ENCODE measurements at places on chromosomes 2 and 18.

DNA sequence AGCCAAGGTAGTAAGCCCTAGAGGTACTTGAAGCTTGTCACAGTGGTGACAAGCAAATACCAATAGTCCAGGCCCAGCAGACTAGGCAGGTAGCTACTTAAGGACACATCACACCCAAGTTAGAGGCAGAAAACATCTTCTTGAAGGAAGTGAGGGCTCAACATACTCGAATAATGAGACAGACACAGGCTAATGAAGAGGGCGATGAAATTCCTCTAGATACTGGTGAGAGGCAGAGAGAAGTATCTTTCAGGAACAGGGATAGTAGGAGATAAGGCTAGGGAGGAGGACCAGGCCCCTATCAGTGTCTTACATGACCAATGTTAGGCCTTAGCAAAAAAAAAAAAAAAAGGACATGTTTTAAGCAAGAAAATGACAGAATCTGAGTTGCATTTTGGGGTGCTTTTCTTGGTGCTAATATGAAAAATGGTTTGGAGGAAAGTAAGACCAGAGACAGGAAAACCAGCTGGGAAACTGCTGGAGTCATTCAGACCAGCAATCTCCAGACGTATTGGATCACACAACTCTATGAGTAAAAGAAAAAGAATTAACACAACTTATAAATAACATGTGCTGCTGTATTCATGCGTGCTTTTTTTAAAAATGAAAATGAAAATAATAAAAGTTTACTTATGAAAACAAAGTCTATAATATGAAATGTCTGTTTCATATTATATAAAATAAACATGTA, 37.7 kb downstream of the COBLL1 start:
- no peak for DNase-seq

GRCh38 chr2:5540856-5541255, 151.3 kb upstream of the SOX11 start:
- no peak for DNase-seq

DNA sequence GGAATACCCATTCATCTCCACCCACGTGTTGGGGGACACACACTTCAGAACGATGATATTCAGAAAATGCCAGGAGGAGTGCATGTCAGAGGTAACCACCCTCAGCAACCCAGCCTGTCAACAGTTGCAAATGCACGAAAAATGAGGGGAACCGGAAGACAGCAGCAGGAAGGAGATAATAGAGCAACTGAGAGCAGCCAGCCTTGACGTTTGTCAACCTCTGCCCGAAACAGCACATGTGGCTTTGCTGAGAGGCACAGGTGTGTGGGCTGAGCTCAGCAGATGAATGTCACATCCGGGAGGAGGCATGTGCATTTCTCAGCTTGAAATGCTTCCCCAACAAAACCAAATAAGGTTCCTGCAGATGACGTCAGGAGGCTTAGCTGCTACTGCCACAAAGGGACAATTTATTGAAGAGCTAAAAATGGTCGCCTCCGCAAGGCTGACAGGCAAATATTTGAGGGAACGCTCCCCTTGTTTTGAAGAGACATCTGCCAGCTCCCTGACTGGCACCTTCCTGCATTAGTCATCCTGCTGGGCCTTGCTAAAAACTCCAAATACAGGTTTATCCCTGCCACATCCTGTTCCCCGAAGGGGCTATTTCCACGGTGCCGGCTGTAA, 419.0 kb downstream of the NBAS start:
- DNase-seq, result peak; percentile 79

DNA sequence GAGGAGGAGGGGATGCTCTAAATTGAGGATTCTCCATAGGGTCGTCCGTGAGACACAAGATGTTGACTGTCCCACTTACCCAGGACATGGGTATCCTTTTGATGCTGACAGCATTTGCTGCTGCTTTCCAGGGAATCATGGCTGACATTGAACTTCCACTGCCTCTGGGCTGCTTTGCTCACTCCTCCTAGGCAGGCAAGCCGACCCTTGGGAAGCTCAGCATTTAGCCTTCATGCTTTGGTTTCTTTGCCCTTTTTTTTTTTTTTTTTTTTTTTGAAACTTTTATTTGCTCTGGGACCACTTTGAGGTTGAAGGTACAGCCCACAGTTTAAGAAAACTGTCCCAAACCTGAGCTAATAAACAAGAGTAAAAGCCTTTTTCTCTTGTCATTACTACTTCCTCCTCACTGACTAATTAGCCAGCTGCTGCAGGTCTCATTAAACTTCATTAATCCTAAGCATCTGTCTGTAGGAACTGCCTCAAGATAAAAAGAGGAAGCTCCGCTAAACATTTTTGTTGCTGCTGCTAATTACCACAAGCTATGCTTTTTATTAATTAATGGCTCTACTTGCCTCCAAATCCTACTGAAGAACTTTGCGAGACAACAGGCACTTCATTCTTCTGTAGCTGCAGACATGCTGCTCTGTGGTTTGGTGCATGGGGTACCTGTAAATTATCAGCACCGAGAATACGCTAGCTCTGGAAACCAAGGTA, 125.4 kb downstream of the SPTBN1 start:
- DNase-seq, result no peak

Data from activated CD4-positive, alpha-beta T cell treated with anti-CD3 and anti-CD28 coated beads, Interleukin-2, amount 10 ng/mL, durations not matched to agents 7 days and 5 days (primary cell).